Suppressor macrophage (primary cell): ENCODE measurements at places on chromosomes 2 and 18.
A peak's percentile ranks its signal among the peaks of the same experiment; 100 is the strongest.

DNA sequence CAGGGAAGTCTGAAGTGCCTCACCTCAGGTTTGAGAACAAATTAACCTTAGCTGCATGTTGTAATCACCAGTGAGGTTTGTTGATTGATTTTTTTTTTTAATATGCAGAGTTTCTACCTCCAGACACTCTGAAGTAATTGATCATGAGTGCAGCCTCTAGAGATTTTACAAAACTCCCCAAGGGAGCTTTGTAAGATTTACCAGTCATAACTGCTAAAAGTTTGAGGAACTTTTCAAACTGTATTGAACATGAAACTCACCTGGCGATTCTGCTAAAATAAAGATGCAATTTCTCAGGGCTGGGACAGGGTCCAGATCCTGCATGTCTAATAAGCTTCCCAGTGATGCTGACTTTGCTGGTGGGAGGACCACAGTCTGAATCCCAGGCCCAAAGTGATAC, 339.6 kb upstream of the DCC start:
- no peak for DNase-seq

DNA sequence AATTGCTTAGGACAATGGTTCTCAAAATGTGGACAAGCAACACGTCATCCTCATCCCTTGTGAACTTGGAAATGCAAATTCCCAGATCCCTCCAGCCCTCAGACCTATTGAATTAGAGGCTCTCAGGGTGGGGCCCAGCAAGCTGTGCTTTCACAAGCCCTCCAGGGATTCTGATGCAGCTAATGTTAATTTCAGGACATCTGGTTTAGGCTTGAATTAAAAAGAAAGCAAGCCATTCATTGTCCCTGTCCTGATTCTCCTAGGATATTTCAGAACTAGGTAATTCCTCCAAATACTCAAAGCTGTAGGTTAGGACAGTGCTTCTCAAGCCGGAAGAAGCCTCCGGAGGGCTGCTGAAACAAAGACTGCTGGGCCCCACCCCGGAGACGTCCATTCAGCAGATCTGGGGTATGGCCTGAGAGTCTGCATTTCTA, 26.0 kb upstream of the GLI2 start:
- DNase-seq, result no peak

DNA sequence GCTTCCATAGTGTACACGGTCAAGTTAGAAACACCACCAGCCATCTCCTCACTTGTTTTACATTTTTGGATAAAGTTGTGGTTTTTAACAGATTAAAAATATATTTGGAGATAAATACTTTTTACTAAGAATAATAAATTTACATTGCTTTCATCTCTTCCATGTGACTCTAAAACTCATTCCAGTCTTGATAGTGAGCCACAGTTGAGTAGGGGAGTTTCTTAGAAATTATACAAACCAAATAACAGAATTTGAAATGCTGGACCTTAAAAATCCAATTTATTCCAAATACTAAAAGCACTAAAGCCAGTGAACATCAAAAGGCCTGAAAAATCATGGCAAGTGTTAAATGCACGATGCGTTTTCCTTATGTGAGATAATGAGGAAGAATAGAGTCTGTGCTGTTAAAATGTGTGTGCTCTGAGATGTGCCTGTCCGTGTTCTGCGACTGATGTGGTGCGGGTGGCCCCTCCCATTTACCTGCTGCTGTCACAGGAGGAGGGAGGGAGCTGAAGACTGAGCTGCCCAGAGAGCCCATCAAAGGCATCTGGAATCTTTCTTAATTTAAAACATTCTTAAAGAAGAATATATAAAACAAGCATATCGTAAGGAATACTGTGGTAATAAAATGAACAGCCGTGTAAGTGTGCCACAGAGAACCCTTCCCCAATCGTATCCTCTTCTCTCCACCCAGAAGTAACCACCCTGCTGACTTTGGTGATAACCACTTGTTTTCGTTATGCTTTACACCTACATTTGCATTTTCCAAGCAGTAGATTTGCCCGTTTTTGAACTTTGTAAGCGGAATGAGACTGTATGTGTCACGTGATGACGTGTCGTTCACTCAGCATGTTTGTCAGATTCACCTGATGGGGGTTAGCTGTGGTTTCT, 57.0 kb upstream of the TXNDC2 start:
- DNase-seq, result peak; percentile 56

- DNase-seq, result no peak
These were observed 636.2 kb downstream of the NRXN1 start for GRCh38 chr2:50395605-50396297.

DNA sequence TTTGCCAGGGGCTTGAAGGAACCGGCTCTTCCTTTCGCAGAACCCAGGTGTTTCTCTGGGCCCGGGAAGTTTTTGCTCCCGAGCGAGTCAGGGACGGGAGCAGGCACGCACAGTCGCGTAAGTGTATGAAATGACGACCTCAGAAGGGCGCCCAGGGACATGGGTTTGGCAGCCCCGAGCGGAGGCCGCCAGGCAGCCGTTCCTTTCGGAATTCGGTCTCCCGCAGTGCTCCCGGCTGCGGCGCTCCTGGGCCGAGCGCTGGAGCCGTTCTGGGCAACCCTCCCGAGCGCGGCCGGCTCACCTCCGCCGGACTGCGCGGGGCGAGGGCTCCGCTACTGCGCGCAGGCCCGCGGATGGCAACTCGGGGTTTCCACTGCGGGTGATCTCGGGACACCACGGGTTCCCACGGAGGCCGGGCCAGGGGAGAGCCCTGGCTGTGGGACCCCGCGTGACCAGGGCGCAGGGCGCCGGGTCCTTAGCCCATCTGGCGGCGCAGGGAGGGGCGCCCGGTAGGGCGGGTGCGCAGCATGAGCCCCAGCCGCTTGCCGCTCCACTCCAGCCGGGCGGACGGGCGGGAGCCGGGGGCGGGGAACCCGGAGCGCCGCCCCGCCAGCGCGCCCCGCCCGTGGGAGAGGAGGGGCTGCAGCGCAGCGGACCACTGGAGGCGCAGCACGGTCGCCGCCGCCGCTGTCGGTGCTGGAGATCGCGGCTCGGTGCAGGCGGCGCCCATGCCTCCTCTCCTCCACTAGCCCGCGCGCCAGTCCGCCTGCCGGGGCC, at the start of gene OSBPL6:
Gene OSBPL6, plus strand, starts transcription at position 690 of the 777 bp plus-strand sequence. CDS start 111,673 bp downstream, outside the sequence.
- DNase-seq, result peak; percentile 91

GRCh38 chr2:11257964-11258363, 86.5 kb downstream of the ROCK2 start:
- no peak for DNase-seq

DNA sequence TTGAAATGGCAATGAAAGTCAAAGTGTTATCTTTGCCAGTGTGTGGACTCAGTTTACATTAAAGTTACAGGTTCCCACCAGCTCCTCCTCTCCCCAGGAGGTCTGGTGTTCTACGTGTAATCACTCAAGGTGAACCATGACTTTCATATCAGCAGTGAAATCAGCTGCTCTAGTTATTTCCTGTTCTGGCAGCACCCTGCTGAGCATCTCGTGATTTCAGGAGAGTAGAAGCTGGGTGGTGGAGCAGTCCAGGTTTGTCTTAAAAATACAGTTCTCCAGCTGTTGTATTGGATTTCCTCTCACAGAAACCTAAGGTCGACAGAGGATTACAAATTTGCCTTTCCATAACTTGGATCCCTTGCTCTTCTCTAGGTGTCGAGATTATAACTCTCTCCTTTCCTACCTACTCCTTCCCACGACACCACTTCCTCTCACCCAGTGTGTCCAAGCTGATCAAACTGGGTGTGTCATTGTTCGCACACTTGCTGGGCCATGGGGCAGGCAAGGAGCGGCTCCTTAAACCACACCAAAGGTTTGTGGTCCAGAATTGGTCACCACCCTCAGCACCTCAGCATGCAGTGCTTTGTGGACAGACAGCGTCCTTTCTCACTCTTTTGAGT, 13.0 kb upstream of the ARHGAP25 start:
- DNase-seq, result no peak

DNA sequence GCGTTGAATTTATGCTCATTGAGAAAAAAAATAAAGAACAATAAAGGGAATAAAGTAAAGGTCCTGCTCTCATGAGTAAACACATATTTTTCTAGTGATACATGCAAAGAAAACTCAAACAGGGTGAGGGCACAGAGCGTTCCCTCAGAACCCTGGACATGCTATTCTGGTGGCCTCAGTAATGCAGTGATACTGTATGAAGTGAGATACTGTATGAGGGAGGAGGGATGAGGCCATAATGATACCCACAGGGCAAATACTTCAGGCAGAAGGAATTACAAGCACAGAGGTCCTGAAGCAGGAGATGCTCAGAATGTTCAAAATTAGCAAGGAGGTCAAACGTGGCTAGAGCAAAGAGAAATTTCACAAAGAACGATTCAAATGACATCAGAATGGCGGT, 28.4 kb upstream of the RNU4ATAC start:
- DNase-seq, result no peak

DNA sequence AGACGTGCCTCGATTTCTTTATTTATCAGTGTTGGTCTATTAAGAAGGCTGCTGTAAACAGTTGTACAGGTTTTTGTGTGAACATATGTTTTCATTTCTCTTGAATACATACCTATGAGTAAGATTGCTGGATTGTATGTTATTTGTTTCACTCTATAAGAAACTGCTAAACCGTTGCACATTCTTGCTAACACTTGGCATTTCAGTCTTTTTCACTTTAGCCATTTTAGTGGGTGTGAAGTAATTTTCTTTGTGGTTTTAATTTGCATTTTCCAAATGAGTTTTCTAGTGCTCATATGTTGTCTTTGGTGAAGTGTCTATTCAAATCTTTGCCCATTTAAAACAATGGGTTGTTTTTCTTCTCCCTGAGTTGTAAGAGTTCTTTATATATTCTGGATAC, 221.5 kb upstream of the SMAD7 start:
- no peak for DNase-seq

- no peak for DNase-seq
These were observed 200.9 kb downstream of the ERBB4 start for GRCh38 chr2:212337486-212338343.

- DNase-seq, result peak; percentile 86
These were observed 72.0 kb upstream of the ZCCHC2 start for GRCh38 chr18:62450546-62451410.

DNA sequence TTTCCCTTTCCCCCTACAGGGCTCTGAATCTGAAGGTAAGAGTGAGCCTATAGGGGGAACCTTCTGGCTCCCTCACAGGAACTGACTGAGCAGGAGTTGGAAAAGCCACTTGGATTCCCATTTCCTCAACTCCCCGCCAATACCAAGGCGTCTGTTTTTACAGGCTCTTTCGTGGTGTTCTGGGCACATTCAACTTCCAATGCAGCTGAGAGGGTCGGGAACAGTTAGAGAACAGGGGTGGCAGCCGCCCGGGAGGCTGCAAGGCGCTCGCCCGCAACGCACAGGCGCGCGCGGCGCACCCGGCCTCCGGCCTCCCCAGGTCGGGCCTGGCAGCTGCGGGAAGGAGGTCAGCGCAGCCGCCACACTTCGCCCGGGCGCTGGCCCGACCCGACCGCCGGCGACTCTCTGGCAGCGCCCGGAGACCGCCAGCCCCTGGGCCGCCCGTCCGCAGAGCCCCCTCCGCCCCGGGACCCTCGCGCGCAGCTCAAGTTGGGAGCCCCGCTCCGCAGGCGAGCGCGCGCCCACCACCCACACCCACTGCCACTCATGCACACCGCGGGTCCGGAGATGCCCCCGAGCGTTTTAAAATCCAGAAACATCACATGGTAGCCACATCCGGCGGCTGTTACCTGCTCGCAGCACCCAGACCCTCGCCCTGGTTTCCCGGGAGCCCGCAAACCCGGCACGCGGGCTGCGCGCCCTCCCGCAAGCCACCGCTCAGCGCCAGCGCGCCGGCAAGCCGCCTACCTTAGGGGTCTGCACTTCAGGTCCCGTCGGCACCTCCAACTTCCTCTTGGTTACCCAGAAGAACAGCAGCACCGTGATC, 816 bp downstream of the GALNT14 start:
- peak; percentile 5 for DNase-seq

DNA sequence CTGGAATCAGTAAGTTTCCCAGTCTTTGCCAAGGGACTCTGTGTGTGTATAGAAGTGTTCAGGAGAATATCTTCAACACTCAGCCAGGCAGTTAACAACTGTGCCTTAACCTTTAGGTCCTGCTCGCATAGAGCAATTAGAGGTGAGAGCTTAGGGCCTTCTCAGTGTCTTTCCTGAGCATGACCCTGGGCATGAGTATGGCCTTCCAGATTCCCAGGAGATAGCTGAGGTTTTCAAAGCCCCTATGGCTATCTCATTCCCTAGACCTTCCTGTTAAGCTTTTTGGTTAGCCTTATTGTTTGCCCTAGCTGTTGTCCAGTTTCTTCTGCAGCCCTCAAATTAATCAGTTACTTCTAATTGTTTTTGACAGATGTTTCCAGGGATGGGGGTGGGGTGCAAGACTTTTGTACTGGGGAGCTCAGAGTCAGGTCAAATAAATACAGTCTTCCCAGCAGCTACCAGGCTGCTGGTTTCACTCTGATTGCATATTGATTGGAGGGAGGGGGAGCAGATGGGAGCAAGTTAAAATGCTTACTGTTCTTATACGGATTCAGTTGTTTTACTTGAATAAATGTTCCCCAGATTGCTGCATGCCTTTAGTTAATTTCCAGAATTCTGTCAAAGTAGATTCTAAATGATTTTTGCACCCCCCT, 23.1 kb downstream of the PDK1 start:
- no peak for DNase-seq

DNA sequence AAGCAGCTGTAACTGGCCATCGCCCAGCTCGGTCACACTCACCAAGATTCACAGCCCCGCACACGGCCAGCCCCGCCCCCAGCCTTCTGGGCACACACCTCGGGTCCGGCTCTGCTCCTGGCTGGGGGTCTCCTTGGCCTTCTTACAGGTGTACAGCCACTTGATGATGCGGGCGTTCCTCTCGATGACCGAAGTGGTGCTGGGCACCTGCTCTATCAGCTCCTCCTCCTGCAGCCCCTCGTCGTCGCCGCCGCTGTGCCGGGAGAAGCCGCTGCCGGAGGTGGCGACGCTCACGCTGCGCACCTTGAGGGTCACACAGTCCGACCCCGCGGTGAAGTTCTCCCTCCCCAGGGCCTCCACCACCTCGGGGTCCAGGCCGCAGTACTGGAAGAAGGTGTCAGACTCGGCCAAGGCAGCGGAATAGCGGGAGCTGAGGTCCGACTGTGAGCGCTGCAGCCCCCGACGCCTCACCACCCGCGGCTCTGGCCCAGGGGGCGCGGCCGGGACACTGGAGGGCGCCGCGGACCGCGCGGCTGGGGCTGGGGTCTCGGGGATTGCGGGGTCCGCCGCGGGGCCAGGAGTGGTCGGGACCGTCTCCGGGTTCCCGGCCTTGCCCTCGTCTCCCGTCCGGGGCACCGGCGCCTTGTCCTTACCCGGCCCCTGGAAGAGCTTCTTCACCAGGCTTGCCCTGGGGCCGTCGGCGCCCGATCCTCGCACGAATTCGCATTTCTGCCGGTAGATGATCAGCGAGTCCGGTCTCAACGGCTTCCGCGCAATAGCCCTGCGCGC, 769 bp downstream of the FAM110C start:
- no peak for DNase-seq
